Fibroblast of the aortic adventitia (primary cell): ENCODE measurements at places on chromosomes 13 and 19.
A peak's percentile ranks its signal among the peaks of the same experiment; 100 is the strongest.

- DNase-seq, result no peak
Observed at GRCh38 chr19:6767357-6768235, at the start of gene SH2D3A. Gene SH2D3A, minus strand, starts transcription at chr19:6767435. Its CDS starts 3,687 bp downstream, at chr19:6763748.

GRCh38 chr19:16889366-16889882, 625 bp downstream of the F2RL3 start:
- no peak for DNase-seq

- peak; percentile 74 for DNase-seq
Observed at GRCh38 chr19:46755077-46755852, 9.0 kb upstream of the STRN4 start.

GRCh38 chr13:28582225-28582891, 76.6 kb upstream of the POMP start:
- DNase-seq, result no peak

- no peak for DNase-seq
Observed at GRCh38 chr13:62760724-62761123, 1345.1 kb upstream of the PCDH20 start.
